Stimulated activated CD8-positive, alpha-beta memory T cell treated with anti-CD3 and anti-CD28 coated beads, Interleukin-12 subunit alpha, Interleukin-12 subunit beta, amount 100 ng/mL, for 4 hours (primary cell): ENCODE measurements at places on chromosomes 12 and 14.

DNA sequence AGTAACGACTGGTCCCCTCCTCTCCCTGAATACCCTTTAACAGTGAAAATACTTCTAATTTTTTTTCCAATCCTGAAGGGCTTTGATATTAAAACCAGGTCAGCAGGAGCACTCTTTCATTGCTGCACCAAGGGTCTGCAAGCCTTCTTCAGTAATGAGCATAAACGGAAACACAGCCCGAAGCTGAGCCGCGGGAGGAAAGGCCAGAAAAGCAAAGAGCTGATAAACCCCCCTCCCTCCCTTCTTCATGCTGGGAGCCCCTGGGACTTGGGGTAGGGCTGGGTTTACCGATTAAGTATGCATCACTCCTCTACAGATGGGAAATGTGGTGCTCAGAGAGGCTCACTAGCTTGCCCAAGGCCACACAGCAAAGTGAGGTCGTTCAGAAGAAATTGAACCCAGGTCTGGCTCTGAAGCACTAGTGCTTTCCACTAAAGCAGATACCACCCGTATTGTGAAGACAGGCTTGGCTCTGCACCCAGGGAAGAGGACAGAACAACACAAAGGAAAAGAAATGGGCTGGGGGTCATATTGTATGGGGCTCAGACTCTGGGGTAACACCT, 128.8 kb downstream of the GLT1D1 start:
- no peak for DNase-seq

GRCh38 chr14:24411443-24412389, 12.9 kb downstream of the NYNRIN start:
- no peak for DNase-seq

DNA sequence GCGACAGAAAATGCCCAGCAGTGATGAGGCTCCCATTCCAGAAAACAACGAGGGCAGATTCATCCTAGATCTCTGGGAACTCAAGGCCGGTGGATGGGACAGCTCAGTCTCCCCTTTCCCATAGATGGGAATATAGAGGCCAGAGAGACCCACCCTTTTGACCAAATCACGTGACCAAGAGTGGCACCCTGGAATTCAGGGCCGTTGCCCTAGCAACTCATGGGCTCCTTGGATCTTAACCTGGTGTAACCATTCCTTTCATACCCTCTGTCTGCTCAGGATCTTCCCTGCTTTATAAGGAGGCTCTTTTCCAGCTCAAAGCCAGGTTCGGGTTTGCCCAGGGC, 8.4 kb upstream of the LRTM2 start:
- DNase-seq = no peak

DNA sequence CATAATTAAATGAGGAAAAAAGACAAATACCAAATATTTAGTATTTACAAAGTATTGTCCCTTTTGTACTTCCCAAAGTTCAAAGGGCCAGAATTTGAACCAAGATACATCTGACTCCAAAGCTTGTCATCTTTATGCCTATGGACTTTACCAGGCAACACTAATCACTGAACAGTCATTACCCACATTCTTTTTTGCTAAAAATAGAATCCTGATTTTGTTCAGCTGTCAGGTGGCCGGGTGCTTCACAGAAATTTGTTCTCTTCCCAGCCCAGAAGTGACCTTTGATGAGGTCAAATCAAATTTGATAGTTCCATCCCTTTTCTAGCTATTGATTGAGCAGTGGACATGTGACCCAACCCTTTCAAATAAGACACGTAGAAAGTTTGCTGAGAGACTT, 121.6 kb downstream of the LLPH start:
- no peak for DNase-seq

DNA sequence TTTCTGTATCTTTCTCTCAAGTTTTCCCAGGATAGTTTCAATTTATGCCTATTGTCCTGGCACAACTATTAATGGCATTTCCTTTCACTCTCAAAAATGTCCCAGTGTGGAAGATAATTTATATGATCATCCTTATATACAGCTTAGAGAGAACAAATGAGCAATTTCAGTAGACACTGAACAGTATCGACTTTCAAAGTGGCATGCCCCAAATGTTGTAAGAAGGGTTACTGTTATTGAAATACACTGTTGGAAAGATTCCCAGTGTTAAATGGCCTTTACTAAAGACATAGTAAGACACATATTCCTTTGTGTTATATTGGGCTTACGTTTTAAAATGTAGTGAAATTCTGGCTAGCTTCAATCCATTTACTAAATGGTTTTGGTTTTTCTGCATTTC, 202.3 kb upstream of the CDKN3 start:
- no peak for DNase-seq
